ENCODE measurements at places on chromosomes 7 and 10.
A peak's percentile ranks its signal among the peaks of the same experiment; 100 is the strongest.

DNA sequence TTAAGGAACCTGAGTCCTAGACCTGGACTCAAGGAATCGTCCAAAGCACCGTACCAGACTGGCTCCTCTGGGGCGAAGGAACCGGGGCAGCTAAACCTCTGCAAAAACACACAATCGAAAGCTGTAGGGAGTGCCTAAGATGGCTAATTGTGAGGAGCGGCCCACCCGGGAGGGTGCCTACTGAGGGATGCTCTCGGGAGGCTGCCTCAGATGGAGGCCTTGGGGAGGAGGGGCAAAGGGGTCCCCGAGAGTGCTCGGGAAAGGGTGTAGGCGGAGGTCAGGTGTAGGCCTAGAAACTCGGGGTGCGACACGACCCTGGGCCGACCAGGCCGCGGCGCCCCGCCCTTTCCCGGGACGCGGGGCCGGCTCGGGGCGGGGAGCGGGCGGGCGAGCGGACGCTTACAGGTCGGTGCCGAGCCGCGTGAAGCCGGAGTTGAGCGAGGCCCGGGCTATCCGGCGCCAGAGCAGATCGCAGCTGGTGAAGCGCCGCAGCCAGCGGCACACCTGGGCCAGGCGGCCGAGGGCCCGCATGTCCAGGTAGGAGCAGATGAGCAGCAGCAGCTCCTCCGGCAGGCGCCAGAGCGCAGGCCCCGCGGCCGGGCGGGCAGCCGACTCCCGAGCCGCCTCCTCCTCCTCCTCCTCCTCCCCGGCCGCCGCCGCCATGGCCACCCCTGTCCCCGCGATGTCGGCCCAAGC is 844 bp downstream of the FBXW4 start:
- DNase-seq = peak; percentile 65

DNA sequence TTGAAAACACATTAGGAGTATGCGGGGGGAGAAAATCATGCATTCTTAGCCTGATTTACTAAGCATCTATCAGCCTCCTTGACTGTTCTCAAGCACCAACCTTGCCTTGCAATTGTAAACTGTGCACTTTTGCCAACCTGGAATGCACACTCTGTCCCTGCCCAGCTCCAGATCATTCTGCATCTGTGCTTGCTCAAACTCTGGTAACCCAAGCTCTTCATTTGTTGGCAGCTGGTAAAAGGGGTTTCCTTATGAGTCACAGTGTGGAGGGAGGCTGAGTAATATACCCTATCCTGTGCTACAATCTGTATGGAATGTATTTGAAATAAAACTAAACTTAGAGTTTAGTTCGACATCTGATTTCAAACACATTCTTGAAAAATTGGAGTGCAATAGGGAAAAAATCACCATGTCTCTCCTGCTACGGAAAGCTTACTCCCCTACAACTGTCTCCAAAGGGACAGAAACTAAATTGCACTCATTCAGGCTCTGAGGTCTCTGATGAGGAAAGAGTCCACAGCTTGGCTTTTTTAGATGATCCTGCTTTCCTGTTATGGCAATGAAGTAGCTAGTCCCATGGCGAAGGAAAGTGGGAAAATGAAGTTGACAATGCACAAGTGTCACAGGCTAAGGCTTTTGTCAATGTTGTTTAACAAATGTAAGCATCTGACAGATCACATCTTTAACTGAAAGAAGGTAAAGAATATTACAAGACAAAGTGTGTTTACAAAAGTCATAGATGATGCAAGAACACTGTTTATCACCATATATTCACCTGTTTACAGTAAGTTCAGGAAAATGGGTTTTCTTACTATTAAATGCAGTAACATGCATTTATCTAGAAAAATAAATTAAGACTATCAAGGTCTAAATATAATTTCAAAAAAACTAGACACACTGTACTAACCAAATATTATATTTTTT is 61.9 kb downstream of the TES start:
- no peak for DNase-seq

DNA sequence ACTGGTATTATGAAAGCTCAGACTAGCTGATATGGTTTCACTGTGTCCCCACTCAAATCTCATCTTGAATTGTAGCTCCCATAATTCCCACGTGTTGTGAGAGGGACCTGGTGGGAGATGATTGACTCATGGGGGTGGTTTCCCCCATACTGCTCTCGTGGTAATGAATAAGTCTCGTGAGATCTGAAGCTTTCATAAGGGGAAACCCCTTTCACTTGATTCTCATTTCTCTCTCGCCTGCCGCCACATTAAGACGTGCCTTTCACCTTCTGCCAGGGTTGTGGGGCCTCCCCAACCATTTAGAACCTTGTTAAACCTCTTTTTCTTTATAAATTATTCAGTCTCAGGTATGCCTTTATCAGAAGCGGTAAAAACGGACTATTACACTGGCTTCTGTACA is 40.3 kb downstream of the COL13A1 start:
- no peak for DNase-seq

- DNase-seq = no peak
These were observed 10.4 kb upstream of the ASCC1 start for GRCh38 chr10:72226418-72227027.

GRCh38 chr10:35396560-35397434 is 60.5 kb downstream of the CCNY start:
- DNase-seq = no peak

DNA sequence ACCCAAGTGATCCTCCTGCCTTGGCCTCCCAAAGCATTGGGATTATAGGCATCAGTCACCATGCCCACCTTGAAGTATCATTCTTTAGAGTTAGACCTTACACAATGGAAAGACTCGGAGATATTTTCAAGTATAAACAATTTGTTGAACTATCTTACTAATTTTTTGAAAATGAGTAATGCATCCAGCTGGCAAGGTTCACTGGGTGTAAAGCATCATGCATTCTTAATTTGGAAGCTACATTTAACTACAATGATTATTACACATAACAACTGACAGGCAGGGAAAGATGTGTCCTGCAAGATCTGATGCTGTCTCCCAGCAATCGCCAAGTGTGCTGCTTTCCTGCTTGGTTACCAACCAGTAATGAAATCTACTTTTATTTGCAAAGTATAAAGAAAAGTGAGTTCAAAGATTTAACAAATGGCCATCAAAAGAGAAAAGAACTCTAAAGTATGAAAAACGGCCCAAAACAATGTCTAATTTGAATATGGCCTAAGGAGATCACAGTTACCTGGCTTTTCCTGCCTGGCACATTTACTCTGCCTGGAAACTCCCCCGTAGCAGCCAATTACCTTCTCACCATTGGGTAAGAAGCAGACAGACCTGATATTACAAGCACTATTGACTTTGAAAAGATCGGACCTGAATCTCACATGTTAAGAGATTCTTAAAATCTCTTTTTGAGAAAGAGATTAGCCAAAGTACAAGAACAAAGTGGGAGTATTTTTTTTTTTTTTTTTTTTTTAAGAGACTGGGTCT is 59.3 kb upstream of the NMT2 start:
- no peak for DNase-seq

Data from frontal cortex (tissue), 4 donors.